ENCODE measurements at places on chromosomes 6 and 20.

GRCh38 chr20:16208443-16208842 is 364.8 kb downstream of the KIF16B start:
- DNase-seq, result no peak

GRCh38 chr20:3403741-3404140 is 3.7 kb downstream of the DNAAF9 start:
- DNase-seq, result no peak

DNA sequence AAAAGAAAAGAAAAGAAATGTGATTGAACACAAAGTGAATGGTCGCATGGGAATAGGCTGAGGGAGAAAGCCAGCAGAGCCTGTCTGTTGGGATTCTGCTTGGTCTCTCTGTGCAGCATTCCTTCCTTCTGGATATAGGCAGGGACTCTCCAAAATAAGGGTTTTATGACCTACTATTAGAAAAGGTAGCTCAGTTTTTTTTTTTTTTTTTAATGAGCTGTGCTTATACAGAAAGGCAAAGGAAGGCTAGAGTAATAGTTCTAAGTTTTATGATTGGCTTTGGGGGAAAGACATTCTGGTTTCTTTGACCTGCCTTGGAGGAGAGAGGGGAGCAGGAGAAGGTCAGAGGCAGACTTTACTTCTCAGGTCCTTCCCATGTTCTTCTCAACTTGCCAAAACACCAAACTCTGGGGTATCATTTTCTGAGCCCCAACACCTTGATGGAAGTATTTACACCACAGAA is 18.8 kb upstream of the IER3 start:
- no peak for DNase-seq

- DNase-seq, result peak; percentile 37
These were observed 253.1 kb upstream of the SUPT3H start for GRCh38 chr6:45630801-45631200.

- no peak for DNase-seq
These were observed 105.0 kb downstream of the KLHL32 start for GRCh38 chr6:97029552-97029951.

- no peak for DNase-seq
These were observed 16.5 kb upstream of the AAR2 start for GRCh38 chr20:36219671-36220220.

- DNase-seq, result no peak
These were observed 1028.3 kb upstream of the EYS start for GRCh38 chr6:66735106-66735890.

DNA sequence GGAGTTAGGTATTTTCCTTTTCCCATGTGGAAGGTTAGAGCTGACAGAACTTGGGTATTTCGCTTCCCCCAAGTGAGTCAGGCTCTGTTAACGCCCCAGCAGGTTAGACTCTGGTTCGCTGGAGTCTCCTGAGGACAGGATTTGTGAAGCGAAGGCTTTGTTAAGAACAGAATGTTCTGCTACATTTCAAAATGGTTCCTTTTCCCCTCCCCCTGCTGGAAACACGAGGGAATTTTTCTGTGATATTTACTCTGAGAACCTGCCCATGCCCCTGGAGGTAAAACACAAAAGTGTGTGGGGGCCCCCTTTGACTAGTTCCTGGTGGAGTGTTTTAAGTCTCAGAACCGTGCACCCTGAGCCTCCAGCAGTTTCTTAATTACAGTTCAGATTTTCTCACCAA is 731.4 kb upstream of the CITED2 start:
- DNase-seq, result peak; percentile 12

GRCh38 chr20:43477193-43477592 is 19.5 kb downstream of the SRSF6 start:
- DNase-seq, result no peak

DNA sequence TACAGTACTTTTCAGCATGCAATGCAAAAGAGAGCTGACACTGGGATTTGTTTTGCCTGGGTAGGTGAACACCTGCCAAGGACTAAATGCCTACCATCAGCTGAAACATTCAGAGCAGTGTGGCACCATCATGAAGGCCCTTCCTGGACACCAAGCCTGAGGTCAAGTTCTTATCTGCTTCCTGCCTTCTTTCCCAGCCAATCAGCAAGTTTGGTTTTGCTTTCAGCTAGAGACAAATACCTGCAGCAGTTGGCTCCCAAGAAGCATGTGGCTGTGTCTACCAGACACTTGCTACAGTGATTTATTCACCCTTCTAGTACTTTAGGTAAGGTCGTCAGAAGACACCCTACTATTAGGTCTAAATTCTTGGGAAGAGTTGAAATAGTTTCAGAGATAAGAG is 112.8 kb downstream of the TBX18 start:
- DNase-seq, result peak; percentile 18

- peak; percentile 71 for DNase-seq
These were observed 43.1 kb downstream of the POPDC3 start for GRCh38 chr6:105136431-105137350.

DNA sequence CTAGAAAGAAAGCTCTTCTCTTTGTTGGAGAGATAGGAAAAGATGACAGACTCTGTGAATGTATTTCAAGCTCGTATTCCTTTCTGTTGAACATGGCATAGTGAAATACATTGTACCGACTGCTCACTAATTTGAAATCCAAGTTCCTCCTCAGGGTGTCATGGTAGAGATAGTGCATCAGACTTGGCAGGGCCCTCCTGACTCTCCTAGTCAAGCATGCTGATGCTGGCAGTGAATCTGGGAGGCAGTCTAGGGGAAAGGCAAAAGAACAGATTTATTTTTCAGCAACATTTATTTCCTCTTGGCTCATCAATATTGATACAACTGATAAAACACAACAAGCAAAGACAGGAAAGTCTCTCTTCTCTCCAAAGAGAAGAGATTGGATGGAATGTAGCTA is 356.3 kb upstream of the IRAK1BP1 start:
- no peak for DNase-seq

GRCh38 chr20:3137492-3137891 is 22.2 kb downstream of the FASTKD5 start:
- DNase-seq, result no peak

GRCh38 chr6:34144581-34145160 is 1.2 kb downstream of the GRM4 start:
- no peak for DNase-seq

DNA sequence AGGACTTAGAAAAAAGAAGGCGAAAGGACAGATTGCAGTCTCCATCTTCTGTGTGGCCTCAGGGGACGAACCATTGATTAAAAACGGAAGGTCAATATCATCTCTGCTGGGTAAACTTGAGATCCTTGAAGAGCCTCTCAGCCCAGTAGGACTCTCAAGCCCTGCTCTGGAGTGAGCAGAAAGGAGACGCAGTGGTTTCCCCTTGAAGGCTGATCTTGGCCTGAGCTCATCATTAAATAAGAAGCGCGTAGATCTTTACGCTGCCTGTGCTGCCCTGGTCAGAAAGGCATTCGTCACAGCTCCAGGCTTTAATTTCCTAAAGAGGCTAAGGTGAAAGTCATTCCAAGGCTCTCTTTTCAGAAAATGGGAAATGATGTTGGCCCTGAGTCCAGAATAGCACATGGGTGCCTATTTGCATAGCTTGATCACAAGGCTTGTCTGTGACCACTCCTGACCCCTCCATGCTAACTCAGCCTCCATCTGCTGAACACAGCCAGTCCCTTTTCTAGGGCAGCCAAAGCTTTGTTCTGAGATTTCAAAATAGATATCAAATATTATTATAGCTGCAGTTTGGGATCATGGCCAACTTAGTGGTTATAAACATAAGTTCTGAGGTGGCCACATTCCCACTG is 29.3 kb upstream of the XRN2 start:
- DNase-seq, result no peak

DNA sequence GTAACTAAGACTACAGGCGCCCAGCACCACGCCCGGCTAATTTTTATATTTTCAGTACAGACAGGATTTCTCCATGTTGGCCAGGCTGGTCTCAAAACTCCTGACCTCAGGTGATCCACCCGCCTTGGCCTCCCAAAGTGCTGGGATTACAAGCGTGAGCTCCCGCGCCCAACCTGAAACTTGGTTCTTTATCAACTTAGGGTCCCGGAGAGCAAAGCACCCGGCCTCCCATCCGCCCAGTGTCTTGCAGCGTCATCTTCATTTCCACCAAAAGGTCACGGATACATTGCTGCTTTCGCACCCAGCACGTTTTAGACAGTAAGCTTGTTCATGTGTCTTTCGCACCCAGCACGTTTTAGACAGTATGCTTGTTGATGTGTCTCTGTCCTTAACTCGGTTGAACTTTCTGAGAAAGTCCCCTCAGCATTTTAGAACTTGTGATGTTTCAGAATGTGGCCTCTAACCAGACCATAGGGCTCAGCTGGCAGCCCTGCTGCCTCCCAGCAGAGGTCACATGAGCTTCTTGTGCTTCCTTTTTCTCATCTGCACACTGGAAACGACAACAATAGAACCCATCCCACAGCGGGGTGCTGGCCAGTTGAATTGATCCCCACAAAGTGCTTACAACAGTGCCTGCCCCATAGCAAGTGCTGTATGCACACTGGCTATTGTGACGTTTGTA is 48.8 kb downstream of the PRR18 start:
- DNase-seq, result no peak

DNA sequence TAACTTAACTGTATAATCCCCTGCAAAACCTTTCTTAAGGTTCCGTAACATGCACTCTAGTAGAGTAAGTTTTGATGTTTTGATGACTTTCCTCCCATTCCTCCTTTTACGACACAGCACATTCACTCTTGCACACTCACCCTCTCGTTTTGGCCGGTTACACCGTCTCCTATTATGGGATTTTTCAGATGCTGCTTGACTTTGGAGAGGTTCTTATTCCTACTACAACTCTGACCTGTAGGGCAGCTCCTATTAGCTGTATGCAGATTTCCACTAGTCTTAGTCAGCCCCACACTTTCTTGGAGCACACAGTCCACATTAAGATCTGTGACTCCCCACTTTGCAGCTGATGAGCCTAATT is 223.7 kb upstream of the SYNCRIP start:
- DNase-seq, result no peak

DNA sequence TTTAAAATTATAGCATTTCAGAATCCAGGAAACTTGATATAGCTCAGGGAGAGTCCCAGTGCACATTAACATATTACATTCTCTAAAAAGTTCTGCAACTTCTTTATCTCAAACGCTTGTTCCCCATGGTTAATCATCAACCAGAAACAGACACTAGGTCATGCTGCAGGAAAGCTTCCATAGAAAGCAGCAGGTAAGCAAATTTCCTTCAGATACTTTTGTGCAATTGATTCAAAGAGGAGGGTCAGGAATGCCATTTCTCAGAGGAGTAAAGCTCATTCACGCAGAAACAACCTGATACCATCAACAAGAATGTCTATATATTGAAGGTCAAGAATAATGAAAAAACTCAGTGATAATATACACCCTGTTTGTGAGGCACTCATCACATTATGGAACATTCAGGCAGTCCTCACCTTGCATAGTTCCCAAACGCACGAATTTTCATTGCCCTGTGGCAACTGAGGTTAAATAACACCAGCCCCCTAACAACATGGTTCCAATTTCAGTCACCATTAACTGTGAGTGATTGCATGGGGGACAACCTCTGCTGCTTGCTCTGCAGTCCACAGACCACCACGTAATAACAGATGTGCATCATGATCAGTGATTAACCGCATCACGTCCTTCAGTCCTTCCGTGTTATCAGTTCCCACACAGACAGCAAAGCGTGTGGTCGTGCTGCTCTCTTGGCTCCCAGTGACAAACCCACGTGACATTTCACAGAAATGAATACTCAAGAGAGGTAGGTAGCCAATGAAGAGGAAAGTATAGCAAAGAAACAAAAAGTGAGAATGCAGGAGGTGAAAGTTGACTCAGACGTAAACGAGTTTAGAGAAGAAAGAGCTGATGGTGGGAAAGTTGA is 95.7 kb downstream of the LY86 start:
- no peak for DNase-seq

GRCh38 chr6:143233554-143234285 is 173.0 kb downstream of the AIG1 start:
- DNase-seq, result no peak

GRCh38 chr6:326896-327537 is 34.7 kb downstream of the DUSP22 start:
- no peak for DNase-seq

DNA sequence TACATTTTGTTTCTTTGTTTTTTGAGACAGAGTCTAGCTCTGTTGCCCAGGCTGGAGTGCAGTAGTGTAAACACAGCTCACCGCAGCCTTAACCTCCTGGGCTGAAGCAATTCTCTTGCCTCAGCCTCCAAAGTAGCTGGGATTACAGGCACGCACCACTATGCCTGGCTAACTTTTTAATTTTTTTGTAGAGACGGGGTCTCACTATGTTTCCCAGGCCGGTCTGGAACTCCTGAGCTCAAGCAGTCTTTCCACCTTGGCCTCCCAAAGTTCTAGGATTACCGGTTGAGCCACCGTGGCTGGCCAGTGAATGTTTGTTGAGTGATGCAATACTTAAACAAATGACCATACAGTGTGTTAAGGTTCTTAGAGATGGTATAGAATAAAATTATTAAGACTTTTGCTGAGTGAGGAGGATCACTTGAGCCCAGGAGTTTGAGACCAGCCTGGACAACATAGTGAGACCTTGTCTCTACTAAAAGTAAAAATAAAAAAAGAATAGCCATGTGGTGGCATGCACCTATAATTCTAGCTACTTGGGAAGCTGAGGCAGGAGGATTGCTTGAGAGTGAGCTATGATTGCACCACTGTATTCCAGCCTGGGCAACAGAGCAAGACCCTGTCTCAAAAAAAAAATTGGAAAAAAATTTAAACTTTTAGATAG is 13.4 kb downstream of the CEP250 start:
- DNase-seq, result no peak

DNA sequence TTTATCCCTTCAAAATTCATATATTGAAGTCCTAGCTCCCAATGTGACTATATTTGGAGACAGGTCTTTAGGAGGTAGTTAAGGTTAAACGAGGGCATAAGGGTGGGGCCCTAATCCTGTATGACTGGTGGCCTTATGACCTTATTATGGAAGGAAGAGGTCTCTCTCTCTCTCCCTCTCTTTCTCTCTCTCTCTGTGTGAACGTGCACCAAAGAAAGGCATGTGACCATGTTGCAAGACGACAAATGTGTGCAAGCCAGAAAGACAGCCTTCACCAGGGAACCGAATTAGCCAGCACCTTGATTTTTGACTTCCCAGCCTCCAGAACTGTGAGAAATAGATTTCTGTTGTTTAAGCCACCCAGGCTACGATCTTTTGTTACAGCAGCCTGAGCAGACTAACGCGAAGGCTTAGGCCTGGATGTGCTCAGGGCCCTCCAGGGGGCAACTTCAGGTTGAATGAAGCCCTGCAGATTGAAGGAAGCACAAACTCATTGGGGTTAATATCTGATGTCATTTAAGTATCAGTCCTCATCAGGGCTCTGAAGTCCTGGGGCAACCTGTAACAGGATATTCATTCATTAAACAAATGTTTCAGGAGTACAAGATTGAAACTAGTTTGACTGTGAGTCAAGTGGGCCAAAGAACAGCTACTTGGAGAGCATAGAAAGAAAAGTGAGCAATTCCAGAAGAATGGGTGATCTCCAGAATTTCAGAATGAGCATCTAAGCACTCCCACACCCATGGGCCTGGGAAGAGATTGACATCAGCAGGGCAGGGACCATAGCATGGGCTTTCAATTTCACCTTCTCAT is 157.4 kb upstream of the TNFAIP3 start:
- DNase-seq, result peak; percentile 48

DNA sequence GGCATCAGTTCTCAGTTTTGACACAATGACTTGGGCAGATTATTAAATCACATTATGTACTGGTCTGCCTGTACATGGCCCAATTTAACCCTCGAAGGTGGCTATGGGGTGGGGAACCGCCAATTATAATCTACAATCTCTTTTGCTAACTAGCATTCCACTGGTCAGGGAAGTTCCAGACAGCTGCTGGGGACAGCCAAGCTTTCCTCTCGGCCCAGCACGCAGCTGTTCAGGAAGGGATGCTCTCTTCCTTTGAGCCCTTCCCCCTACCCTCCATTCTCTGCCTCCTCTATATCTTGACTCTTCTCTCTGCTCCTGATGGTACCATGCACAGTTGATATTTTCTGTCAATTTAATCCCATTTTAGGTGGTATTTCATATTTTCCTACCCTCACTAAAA is 233.5 kb upstream of the AGPAT4 start:
- no peak for DNase-seq

Data from EL (cell line).